ENCODE measurements at places on chromosomes 3 and 15.

GRCh38 chr3:45896956-45897355, 10.6 kb downstream of the CCR9 start:
- DNase-seq = no peak

DNA sequence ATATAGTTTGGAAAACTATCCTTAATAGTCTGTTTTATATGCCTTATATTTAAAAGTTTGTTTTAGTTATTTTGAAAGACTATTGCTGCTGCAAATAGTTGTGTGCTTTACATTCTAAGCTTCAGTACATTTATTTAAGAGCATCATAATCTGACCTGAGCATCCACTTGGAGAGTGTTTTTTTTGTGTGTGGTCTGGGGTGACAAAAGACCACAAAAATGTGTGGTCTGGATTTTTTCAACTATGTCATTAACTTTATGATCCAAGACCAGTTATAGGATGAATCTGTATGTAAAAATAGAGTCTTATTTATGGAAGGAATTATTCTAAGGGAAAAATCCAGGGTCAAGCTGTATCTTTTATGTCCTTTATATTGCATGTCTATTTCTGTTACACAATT, 77.4 kb downstream of the SLTM start:
- no peak for DNase-seq

DNA sequence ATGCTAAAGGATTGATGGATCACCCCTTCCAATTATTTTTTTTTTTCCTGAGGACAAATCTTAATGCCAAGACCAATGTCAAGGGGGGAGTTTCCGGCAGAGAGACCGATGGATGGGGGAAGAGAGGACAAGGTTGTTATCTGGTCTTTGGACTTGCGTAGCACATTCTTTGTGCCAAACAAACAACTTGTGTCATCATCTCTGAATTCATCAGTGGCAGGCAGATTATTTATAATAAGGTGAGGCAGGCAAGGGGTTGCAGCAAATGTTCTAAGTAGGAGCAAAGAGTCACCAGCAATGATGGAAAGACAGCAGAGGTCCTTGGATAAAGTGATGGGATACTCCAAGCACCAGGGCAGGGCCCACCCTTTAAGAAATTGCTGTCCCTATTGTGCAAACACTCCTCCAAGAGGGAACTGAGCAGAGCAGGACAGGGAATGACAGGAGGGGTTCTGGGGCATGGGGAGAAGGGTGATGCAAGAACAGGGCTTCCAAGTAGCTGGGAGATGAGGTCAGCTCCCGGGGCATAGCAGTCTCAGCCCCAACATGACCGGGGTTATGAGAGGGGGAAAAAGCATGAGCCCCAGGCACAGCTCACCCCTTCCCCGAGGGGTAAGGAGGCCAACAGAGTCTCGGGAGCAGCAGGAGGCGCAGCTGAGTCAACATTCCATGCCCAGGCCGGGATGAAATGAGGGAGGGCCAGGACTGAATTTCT, 57.4 kb downstream of the ANXA2 start:
- DNase-seq = no peak

GRCh38 chr3:46082849-46083248, 55.6 kb upstream of the XCR1 start:
- DNase-seq = no peak

- DNase-seq = no peak
Measured at GRCh38 chr3:13654330-13655060, 105.6 kb downstream of the FBLN2 start.

DNA sequence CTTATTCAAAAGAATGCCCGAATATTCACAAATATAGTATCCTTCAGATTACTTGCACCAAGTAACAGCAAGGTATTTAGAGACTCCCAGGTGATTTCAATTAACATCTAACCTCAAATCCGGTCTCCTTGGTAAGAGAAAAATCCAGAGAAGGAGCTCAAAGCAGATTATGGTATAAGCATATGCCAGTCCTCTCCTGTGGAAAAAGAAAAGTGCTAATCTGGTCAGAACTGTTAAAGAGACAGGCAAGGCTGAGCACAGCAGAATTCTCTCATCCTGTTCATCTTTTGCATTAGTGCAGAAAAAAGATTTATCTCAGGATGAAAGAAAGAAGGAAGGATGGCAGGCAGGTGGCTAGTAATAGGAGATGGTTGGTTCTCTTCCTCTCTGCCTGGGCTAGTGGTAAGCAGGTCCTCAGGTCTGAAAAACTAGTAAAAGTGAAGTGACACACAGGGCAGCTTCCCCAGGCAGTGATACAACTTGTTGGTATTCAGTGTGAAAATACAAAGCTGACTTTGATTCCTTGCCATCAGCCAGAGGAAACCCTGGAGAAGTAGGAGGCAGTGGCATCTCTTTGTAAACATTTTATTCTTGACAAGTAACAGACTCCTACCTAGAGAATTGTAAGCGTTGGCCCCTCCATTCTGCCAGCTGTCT, 14.2 kb downstream of the ATXN7 start:
- no peak for DNase-seq

GRCh38 chr15:100721758-100722550, 119.6 kb downstream of the ASB7 start:
- DNase-seq = peak; percentile 59

DNA sequence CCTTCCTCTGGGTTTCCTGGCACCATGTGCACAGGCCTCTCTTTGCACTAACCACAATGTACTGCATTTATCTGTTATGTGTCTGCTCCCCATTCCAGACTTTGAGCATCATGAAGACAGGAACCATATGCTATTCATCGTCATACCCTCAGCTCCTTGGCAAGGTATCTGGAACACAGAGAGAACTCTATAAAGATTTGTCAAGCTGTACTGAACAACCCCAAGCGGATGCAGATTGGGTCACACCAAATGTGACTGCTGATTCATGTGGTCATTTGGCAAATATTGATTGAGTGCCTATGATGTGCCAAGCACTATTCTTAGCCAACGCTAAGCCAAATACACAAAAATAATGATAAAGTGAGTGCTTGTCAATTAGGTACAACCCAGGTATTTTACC, 7.5 kb upstream of the MEGF11 start:
- DNase-seq = no peak

DNA sequence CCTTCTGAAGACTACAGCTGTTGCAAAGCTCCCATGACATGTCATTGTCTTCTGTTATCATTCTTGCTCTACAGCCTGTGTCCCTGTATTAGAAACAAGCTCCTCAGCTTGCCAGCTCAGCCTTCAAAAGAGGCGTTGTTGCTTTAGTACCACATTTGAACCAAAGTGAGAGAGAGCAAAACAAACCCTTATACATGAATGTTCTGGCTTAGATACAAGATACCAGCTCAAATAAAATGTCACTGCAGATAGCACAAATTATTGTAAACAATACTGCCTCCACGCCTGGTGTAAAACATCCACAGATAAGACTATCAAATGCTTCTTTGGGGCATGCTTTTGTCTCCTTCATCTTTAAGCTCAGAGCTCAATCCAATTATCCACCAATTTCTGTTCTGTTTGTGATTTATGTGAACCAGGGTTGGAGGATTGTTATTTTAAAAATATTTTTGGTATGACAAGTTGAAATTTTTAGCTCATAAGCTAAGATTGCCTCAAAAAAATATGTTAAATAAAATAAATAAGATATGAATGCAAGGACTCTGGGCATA, 403.6 kb upstream of the CDIN1 start:
- DNase-seq = no peak

DNA sequence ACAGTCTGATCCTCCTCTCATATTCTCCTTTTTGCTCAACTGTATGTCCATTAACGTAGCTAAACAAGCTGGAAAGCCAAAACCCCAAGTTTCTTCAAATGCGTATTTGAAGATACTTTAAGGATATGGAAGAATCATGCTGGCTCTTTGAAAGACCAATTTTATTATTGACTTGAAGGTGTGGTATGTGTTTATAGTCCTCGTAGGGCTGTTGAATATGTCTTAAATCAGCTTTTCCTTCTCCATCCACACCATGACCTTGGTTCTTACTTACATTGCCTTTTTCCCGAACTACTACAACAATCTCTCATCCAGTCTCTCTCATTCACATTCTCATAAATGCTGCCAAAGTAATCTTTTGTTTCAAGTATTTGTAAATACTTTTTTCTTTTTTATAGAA, 19.7 kb upstream of the THUMPD3 start:
- no peak for DNase-seq

DNA sequence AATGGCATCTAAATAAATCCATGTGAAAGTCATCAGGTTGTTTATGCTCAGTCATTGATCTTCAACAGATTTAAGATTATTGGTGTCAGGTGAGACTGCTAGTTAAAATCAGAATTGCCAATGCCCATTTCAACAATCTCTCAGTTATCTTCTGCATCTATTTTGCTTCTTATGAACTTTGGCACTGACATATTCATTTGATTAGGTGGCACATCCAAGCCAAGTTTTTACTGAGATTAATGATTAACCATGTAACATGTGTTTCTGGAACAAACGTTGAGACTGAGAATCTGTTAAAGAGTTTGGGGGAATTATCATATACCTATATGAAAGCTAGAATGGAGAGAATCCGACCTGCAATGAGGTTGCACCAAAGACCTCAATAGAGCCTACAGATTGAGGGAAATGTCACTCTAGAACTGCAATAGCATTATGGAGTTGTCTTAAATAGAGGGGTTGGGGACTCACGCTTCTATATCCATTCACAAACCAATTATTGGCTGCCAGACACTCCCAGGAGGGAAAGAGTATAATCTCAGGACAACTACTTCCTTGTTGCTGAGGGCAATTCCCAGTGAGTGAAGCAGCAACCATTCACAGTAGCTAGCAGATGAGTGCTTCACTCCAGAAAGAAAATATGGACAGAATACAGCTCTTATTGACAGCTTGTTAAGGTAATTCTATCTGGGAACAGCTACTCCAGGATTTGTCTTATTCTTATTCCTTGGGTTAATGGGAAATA, 891.3 kb downstream of the SQOR start:
- DNase-seq = no peak

GRCh38 chr3:5212628-5213573, 25.4 kb downstream of the EDEM1 start:
- no peak for DNase-seq

GRCh38 chr3:30810625-30811024, 83.8 kb downstream of the GADL1 start:
- no peak for DNase-seq

- no peak for DNase-seq
Measured at GRCh38 chr15:64010719-64011118, 35.6 kb downstream of the DAPK2 start.

- DNase-seq = no peak
Measured at GRCh38 chr3:94336046-94336753, 273.3 kb downstream of the NSUN3 start.

DNA sequence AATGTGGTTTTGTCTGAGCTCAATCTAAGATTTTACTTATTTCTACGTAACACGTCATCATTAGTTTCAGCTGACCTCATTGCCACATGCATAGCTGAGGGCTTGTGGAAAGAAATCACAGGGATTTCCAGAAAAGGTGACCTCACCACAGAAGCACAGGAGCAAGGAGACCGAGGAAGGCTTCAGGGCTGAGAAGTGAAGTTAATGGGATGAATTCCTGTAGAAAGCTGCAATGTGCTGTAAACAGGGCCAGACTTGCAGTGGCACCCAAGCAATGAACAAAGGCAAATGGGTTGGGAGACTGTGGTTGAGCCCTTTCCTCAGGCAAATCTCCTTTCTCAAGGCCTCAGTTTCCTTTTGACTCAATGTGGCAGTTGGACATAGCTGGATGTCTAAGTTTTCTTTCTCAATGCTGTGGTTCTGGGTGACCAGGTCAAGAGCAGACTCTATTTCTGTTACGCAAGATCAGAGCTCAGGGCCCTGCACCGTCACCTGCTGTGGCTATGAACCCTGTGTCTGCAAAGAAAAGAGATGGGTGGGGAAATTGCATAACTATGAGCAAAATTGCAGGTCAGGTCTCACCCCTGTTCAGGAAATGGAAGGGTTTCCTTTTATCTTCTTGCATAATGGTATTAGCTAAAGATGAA, 252.2 kb upstream of the TBL1XR1 start:
- DNase-seq = no peak

- no peak for DNase-seq
Measured at GRCh38 chr3:160125258-160125657, 100.0 kb upstream of the C3orf80 start.

DNA sequence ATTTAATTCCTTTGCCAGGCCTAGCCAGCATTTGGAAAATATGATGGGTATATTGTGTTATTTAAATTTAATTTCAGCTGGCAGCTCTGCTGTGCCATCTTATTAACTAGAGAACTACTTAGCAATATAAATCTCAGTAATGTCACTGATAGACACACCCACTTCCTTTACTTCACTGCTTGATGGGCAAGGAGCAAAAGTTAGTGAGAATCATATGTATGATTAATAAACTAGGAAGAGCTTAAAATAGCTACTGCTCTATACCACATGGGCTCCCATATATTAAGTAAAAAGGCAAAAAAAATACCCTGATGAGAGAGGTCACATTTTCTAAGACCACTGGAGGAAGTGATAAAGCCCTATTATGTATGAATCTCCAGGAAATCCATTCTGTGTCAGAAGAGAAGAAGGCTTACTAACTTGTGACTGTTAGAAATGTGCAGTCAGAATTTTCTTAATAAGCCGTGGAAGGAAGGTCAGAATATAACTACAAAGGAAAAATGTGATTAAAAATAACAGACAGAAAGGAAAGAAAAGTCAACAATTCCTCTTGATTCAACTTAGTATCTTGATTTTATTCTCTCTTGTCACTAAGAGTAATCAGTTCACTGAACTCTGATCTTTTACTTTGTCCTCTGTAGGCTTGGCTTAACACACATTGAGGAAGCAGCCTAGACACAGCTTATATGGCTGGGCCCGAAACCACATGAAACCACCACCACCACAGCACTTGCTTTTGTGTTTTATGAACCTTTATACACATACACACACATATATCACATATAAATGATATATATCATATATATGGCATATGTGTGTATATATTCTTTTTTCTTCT, 1233.9 kb upstream of the ALCAM start:
- no peak for DNase-seq

DNA sequence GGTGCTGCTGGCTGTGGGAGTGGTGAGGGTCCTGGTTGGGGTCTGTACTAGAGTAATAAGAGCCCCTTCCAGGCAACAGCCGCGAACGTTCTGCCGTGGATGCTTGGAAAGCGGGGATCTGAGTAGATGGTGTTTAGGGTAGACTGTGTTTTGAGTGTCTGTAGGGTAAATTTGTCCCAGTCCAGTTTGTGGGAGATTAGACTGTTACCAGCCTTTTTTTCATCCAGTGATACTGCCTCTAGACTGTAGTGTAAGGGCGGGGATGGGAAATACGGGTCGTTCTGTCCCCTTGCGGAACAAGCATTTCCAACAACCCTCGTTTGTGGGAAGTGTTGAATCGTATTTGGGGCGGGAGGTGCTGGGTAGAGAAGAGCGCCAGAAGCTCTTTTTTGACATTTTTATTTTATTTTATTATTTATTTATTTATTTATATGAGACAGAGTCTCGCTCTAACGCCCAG, 424 bp downstream of the HAUS2 start:
- no peak for DNase-seq

Measured in NCI-H1092 (cell line).